Hematopoietic multipotent progenitor cell treated with erythropoietin and hydrocortisone succinate and interleukin-3 and kit ligand, for 17 days (in vitro differentiated cells): ENCODE measurements at places on chromosomes 11 and 22.

GRCh38 chr11:36053281-36053680 is 109.4 kb downstream of the LDLRAD3 start:
- DNase-seq, result no peak

DNA sequence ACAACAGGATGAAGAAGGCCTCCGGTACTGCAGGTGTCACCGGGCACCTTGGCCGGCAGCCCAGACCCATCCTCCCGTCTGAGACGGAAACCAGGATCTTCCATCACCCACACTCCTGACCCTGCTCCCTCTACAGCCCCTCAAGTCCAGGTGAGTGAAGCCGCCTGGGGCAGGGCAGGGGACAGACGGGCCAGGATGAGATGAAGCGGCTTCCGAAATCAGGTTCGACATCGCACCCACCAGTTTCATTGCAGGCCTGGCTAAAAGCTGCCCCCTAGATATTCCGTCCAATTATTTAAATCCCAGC is 639.1 kb downstream of the TBC1D22A start:
- no peak for DNase-seq

GRCh38 chr11:134230339-134230738 is 5.9 kb downstream of the VPS26B start:
- no peak for DNase-seq

DNA sequence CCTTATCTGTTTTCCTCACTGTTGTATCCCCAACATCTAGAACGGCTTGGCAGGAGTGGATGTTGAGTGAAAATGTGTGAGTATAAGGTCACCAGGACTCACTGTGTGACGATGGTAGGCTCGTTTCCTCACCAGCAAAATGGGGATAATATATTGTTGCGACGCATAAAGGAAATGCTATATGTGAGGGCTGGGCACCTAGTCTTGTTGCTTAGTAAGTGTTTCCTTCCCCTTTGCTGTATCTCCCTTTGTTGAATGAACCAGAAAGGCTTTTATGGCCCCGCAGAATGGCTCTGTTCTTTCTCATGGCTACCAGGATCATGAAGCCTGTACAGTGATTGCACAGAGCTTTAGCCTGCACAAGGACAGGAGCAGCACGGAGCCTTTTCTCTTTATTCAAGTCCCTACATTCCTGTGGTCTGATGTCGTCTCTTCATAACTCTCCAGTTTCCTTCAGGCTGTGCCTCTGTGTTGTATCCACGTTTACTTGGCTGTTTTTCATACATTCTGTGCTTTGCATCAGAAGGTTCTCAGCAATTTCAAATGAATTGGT is 5.4 kb downstream of the TNRC6B start:
- peak; percentile 33 for DNase-seq

GRCh38 chr11:33303541-33303940 is 46.4 kb downstream of the HIPK3 start:
- no peak for DNase-seq

GRCh38 chr22:28637225-28637624 is 42.4 kb downstream of the TTC28 start:
- no peak for DNase-seq

- no peak for DNase-seq
Measured at GRCh38 chr11:6523253-6523652, 26.2 kb downstream of the DNHD1 start.

GRCh38 chr11:102637731-102638130 is 12.6 kb upstream of the MMP20 start:
- DNase-seq, result no peak

GRCh38 chr11:72352859-72353551 is 81.3 kb downstream of the CLPB start:
- DNase-seq, result no peak

DNA sequence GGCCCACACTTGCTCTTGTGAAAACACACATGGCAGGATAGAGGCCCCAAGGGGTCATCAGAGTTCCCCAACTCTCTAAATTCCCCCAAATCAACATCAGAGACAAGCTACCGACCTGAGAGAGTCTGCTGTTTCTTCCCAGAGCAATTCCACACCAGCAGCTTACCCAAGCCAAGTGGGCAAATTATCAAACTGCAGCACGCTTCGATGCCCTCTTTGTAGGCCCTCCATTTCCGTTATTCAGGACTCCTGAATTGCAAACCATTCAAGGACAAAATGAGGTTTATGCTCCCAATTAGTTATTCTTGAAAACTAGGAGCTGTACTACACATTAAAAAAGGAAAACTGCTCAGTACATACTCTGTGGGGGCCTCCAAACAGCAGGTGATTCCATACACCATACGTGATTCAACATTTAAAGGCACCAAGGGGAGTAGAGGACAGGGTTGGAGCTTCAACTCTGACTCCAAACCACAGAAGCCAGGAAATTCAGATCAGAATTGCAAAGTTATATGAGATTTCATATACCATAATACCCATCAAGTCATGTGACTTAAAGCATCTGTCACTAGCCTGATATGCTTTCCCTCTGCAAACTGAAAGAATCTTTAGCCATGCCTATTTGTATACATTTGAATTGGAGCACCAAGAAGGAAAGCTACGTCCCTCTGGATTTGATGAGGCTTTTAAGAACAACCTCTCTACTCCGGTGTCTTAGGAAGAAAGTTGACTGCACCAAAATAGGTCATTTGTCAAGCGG is 234.8 kb downstream of the CADM1 start:
- no peak for DNase-seq
